CD4-positive, alpha-beta T cell treated with Interleukin-4 for 1 hour (primary cell): ENCODE measurements at places on chromosomes 11 and 22.

GRCh38 chr11:614021-614622 is 1.6 kb downstream of the IRF7 start:
- no peak for DNase-seq

GRCh38 chr11:59759900-59760299 is 4.7 kb downstream of the STX3 start:
- DNase-seq = no peak

DNA sequence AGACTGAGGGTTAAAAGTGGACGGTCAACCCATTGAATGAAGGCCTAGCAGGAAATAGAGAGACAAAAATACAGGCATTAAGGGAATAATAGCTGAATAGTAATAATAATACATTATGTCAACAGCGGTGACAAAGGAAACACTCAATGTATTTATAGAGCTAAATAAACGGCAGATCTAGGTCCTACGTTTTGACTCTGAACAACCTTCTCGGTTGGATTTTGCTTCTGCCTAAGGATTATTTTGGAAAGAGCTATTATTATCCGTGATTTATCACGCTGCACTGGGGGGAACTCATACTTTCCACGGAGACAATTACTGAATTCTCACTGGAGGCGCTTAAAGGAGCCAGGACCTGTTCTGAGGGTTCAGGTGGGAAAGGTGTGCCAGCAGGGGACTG is 118.2 kb upstream of the KIRREL3 start:
- no peak for DNase-seq

DNA sequence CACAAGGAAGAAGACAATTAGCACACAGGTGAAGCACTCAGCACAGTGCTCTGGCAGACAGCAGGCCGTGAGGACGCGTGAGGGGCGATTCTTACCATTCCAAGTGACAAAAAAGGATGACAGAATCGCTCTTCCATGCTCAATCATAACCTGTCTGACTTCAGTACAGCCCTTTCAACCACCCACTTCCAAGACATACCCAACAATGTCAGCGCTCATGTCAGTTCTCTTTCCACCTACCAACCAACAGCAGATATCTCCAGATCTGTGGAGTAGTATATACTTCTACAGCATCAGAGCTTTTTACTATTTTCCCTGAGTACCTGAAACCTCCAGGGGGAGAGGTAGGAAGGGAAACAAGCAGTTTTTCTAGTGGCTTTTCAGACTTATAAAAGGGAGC is 40.2 kb downstream of the MORC2 start:
- DNase-seq = no peak

DNA sequence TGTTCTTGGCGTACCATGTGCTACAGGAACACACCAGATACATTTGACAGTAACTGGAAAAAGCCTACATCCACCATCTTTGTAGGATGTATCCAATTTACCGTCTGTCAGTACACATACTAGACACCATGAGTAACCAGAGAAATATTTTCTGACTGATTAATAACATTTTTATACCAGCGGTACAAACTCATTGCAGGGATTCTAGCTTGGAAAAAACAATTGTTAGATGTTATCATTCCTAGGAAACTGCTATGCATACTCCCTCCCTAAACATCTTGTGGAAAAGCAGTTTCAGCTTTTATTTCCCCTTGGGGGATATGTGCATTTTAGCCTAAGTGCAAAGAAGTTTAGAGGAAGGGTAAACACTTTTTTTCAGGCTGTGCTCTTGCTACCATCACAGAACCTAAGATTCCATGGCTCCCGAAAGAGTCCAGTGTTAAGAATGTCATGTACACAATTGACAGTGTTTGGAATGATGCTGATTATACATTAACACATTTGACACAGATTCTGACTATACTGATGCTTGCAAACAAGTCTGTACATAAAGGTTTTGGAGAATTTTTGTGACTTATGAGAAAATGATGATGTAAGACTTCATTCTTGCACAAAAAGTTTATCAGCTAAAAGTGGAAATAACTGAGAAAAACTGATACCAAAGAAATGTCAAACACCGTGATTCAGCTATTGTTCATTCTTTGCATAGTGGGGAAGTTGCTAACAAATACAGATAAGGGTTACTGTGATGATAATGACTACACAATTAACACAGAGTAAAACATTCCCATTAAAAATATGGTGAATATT is 23.7 kb downstream of the NCF4 start:
- no peak for DNase-seq

GRCh38 chr11:77801477-77801876 is 19.0 kb downstream of the RSF1 start:
- DNase-seq = no peak

GRCh38 chr11:16099343-16099900 is 256.9 kb downstream of the SOX6 start:
- DNase-seq = no peak

DNA sequence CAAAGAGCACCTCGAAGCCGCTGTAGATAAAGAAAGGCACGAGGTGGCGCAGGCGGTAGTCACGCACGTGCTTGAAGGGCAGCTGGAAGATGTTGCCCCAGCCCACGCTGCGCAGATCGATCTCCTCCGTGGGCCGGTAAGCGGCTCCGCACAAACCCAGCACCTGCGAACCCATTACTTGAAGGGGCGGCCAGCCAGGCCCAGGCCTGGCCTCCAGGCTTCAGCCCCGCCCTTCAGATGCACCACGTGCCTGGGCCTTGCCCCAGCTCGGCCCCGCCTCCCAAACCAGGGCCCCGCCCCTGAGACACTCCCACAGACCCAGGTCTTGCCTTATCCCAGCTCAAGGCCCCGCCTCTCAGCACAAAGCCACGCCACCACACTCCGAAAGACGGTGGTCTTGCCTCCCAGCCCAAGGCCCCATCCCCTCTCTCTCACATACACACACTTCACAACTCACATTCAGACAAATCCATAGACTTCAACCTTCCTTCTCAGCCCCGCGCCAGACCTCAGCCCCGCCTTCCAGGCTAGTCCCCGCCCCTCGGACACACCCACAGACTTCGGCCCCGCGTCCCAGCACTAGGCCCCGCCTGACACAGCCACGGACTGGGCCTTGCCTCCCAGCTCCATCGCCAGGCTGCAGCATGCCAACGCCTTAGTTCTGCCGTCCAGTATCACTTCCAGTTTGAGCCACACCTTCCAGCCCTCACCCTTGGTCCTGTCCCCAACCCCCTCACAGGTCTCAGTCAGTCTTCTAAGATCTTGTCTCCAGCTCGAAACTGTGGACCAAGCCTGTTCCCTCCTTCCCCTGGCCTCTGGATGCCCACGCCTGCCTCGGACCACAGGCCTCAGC is 7.0 kb downstream of the UNC93B1 start:
- peak; percentile 43 for DNase-seq

GRCh38 chr11:7949934-7950333 is 8.4 kb upstream of the OR10A3 start:
- no peak for DNase-seq

GRCh38 chr11:132772703-132773545 is 759.4 kb downstream of the OPCML start:
- DNase-seq = no peak

DNA sequence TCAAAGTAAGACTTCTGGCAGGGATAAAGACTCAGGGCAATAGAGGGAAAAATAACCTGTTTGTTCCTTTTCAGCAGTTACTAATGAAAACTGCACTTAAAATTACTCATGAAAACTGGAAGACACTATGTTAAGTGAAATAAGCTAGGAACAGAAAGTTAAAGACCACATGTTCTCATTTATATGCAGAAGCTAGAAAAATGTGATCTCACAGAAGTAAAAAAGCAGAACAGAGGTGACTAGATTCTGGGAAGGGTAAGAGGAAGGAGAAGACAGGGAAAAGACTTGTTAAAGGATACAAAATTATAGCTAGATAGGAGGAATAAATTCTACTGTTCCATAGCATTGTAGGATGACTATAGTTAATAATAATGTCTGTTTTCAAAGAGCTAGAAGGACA is 22.2 kb downstream of the HPS5 start:
- DNase-seq = no peak

DNA sequence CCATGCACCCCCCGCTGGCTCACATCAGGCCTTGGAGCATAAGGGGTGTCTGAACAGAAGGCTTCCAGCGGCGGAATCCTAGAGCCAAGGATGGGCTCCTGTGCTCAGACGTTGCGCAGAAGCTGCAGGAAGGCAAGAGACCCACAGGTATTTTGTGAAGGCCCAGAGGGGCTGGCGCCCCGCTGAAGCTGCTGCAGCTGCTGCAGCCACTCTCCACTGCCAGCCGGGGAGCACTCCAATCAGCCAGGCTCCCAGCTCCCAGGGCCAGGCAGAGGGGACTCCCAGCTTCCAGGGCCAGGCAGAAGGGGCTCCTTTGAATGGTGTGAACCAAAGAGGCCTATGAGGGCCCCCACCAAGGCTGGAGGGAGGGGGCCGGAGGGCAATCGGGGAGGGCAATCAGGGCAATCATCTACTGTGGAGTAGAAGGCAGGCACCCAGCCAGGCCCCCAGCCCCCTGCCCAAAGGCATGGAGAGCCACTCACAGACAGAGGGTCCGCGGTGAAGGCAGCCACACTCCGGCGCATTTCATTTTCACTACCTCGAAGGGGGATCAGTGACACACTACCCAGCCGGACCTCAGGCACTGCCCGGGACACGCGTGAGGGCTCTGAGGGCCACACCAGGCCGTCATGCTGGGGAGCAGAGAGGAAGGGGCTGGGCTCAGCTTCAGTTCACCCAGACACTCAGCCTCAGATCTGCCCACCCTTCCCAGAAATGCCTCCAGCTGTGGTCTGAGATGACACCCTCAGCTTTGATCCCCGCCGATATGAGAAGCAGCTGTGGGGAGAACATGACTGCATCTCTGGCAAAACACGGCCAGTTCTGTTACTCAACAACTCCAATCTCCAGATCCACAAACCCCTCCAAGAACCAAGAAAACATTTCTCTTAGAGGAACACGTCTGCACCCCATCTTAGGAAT is 11.6 kb upstream of the PDE2A start:
- DNase-seq = no peak

GRCh38 chr11:79087961-79088318 is 352.9 kb downstream of the TENM4 start:
- DNase-seq = no peak

- DNase-seq = no peak
Observed at GRCh38 chr22:19832476-19833108, 22.1 kb downstream of the GNB1L start.

- no peak for DNase-seq
Observed at GRCh38 chr11:3204141-3205015, 14.2 kb downstream of the MRGPRG start.

DNA sequence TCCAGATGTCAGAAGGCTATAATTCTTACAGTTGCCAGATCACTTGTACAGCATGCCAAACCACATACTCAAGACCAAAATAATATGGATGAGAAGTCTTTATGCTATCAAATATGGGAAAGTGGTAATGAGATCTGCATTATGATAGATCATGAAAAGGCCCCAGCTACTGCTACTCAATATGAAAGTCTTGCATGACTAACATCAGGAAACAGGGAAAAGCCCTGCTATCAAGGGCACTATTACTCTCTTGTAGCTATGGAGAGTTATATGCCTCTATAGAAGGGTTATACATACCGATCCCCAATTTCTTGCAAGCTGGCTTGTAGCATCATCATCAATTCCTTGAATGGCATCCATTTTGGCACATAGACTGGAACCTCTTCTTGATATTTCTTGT is 30.2 kb upstream of the TMPRSS5 start:
- DNase-seq = no peak

GRCh38 chr22:50009765-50010675 is 2.5 kb downstream of the IL17REL start:
- DNase-seq = no peak

- DNase-seq = no peak
Observed at GRCh38 chr22:20793748-20794649, 20.1 kb downstream of the SERPIND1 start.

DNA sequence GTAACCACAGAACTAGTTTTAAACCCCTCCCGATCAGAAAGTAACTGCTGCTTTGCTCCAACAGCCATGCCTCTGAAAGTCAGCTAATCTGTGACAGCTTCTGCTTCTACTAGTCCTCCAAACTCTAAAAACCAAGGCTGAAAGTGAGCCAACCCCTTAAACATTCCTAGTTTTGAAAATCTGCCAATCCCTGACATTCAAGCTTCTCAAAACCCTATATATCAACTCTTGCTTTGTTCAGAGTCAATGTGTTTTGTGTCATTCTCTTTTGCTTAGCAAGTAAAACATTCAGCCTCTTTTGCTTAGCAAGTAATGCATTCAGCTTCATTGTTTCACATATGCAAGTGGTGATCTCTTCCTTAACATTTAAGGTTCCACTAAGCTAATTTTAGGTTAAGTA is 56.9 kb downstream of the ATG16L2 start:
- DNase-seq = no peak

- DNase-seq = no peak
Observed at GRCh38 chr11:122340607-122341290, 224.7 kb upstream of the BLID start.

DNA sequence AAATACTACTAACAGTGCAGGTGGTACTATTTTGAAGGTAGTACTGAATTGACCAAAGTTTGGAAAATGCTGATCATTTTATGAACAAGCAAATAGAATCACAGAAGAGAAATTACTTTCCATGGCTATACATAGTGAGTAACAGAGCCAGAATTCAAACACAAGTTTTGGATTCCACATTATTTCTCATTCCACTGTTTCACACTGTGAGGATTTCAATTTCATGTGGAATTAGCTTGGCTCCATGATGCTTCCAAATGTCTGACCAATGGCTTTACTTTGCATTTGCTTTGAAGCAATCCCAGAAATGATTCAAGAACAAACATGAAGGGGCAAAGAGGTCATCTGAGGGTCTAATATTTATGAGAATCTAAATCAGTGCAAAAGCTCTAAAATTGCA is 98.1 kb downstream of the BBOX1 start:
- DNase-seq = no peak

- peak; percentile 66 for DNase-seq
Observed at GRCh38 chr22:36331912-36332622, 55.7 kb downstream of the MYH9 start.

DNA sequence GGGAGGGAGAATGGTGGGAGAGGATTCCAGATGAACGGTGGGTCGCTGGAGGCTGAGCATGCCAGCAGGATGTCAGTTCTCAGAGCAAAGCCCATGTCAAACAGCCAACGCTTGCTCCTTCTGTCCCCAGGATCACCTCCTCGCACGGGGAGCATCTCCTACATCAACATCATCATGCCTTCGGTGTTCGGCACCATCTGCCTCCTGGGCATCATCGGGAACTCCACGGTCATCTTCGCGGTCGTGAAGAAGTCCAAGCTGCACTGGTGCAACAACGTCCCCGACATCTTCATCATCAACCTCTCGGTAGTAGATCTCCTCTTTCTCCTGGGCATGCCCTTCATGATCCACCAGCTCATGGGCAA is 1.5 kb downstream of the MCHR1 start:
- no peak for DNase-seq

DNA sequence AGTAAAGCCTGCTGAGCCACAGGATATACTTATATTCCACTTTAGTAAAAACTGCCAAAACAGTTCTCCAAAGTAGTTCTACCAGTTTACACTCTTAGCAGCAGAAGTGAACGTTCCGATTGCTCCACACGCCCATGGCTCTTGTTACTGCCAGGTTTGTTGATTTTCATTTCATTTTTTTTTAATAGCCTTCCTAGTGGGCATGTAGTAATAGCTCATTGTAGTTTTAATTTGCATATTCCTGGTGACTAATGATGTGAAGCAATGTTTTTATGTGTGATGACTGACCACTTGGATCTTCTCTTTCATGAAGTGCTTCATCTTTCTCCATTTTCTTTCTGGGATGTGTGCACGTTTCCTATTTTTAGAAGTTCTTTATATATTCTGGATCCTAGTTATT is 4.8 kb upstream of the C11orf97 start:
- no peak for DNase-seq
